ENCODE measurements at places on chromosomes 12 and 14.

DNA sequence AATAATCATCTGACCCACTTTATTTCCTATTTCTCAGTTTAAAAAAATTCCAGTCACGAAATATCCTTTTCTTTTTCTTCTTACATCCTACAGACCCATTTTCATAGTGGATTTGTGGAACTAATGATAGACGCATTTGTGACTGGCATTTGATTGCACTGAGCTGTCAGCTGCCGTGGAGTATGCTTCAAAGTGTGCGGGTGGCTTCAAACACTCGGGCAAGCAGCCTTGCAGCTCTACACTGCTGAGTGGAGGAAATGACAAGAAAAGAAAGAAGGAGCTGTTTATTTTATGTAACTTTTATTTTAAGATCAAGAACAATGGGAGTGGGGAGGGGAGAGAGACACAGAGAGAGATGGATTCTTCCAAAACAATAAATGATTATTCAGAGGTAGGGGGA is 112.8 kb upstream of the NAP1L1 start:
- DNase-seq: no peak

GRCh38 chr14:93035917-93036651 is 79.6 kb downstream of the ITPK1 start:
- no peak for DNase-seq

DNA sequence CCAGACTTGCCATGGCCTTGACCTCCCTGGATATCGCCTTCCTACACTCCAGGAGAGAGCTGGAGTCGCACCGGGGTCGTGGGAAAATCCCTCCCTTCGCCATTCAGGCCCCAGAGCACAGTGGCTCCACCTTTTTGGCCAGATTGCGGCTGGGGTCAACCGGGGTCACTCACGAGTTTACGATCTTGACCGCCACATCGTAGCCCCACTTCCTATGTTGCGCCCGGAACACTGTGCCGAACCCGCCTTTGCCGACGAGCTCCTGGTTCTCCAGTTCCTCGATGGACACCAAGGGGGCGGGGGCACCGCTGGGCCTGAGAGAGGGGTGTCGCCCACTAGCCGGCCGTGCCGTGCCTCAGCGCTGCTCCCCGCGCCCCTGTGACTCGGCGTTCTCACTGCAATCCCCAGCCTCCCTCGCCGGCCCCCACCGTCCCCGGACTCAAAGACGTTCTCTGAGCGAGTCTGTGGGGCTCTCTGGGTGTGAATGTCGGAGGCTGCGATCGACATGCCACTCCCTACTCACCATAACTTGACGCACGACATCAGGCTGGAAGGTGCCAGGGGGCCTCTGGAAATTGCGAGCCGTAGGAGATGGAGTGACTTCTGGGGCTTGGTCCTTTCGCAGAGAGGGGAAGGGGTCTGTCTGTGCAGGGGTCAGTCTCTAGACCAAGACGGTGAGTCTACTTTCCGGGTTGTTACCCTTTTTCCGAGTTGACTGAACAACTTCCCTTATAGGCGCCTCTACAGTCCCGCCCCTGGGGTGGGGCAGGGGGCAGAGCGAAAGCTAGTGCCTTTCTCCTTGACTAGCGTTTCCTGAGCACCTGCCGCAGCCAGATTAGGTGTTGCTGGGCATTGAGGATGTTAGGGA is at the start of gene RIPK3:
Gene RIPK3, minus strand, starts transcription at position 708 of the 868 bp plus-strand sequence. Its CDS starts 165 bp downstream, at position 543.
- DNase-seq: peak; percentile 50

GRCh38 chr14:91963465-91963864 is 16.0 kb upstream of the FBLN5 start:
- no peak for DNase-seq

DNA sequence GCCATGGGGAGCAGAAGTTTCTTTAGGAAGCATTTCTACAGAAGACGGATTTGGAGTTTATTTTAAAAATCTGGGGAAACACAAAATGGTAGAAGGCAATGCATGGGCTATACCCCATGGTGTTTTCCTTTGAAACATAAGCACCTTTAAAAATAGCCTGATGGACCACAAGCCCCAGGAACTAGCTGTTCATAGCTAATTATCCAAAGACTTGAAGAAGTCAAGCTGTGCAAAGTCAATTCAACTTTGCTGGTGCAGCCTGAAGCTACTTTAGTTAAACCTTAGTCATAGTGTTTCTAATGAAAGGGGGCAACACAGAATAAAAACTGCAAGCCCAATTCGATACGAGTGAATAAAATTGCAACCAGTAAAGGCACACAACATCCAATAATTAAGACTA is 732.5 kb downstream of the GALC start:
- no peak for DNase-seq

DNA sequence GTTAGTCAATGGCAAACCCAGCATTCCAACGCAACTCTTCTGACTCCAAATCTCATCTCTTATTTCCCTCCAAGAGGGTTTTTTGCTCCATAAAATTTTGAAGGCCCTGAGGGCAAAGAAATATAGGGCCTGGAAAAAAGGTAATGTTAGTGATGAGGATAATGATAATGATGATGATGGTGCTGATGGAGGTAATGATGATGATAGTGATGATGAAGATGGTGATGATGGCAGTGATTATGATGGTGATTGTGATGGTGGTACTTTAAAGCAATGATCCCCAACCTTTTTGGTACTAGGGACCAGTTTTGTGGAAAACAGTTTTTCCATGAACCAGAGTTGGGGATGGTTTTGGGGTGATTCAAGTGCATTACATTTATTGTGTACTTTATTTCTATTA is 50.1 kb downstream of the TMX1 start:
- DNase-seq: no peak
